ENCODE measurements at places on chromosomes 12 and 14. TPM values are rescaled to one million over a fixed set of nuclear protein-coding genes. Genes with fewer than 3 reads are reported as not detected.

The DBX2 gene
- not detected for polyA plus RNA-seq

DNA sequence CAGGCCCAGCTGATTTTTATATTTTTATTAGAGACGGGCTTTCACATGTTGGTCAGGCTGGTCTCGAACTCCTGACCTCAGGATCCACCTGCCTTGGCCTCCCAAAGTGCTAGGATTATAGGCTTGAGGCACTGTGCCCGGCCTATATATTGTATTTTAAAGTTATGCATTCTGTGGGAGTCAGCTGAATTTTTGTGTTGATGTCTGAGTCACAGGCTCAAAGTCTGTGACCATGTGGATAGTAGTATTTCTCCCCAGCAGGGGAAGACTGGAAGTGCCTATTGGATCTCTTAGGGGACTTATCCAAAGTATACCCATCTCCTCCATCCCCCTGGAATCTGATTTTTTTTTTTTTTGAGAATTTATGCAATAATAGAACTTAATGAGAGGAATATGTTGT is 43.8 kb upstream of the ATF1 start:
- no peaks in the 10 kb centered on the region for H3K4me1 ChIP-seq
- no peaks in the 10 kb centered on the region for H3K27me3 ChIP-seq
- no peak for DNase-seq
- H3K4me3 ChIP-seq, result no peak overlapping the region

The KRT74 gene
- polyA plus RNA-seq, result not detected

DNA sequence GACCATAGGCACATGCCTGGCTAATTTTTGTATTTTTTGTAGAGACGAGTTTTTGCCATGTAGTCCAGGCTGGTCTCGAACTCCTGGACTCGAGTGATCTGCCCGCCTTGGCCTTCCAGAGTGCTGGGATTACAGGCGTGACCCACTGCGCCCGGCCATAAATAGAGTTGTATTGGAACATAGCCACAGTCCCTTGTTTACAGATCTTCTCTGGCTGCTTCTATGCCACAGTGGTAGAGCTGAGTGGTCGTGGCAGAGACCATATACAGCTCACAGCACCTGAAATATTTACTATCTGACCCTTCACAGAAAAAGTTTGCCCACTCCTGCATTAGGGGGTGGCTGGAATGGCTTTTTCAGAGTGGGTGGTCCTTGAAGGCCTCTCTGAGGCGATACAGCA is 28.0 kb upstream of the TSPAN9 start:
- no peak overlapping the region for H3K4me3 ChIP-seq
- no peak overlapping the region for H3K27ac ChIP-seq
- H3K27me3 ChIP-seq, result no peaks in the 10 kb centered on the region
- no peak for DNase-seq
- no peaks in the 10 kb centered on the region for H3K4me1 ChIP-seq

GRCh38 chr14:67221248-67221981 is 19.8 kb upstream of the PALS1 start:
- no peak for DNase-seq
- no peak overlapping the region for H3K27ac ChIP-seq
- H3K27me3 ChIP-seq, result no peaks in the 10 kb centered on the region
- H3K36me3 ChIP-seq, result no peaks in the 10 kb centered on the region

The RIC8B gene
- polyA plus RNA-seq, result 22.7 TPM

- H3K27ac ChIP-seq, result no peak overlapping the region
- H3K36me3 ChIP-seq, result no peaks in the 10 kb centered on the region
- peaks cover 1% of the 10 kb centered on the region for H3K4me1 ChIP-seq
- no peak overlapping the region for H3K4me3 ChIP-seq
Observed at GRCh38 chr12:121009741-121010140, 6.5 kb downstream of the C12orf43 start.

Measured in left lung (tissue), 14 donors.